ENCODE measurements at places on chromosomes 11 and 22.
A peak's percentile ranks its signal among the peaks of the same experiment; 100 is the strongest.

- no peak for DNase-seq
Observed at GRCh38 chr22:30254314-30254713, 7.8 kb upstream of the LIF start.

DNA sequence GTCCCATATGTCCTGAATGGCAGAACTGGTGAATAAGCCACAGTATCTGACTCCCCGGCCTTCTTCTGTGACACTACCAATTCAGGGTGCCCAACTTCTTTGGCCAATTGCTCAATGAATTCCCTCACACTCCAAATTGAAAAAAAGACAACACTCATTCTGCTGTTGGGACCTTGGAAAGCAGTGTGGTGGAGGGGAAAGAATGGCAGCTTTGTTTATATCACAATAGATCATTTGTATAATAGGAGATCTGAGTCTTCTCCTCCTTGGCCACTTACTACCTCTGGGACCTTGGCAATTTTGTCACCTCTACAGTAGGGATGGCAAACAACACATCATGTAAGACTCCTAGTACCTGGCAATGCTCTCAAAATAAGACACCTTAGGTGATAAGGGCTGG, 64.6 kb downstream of the OPCML start:
- DNase-seq: no peak

DNA sequence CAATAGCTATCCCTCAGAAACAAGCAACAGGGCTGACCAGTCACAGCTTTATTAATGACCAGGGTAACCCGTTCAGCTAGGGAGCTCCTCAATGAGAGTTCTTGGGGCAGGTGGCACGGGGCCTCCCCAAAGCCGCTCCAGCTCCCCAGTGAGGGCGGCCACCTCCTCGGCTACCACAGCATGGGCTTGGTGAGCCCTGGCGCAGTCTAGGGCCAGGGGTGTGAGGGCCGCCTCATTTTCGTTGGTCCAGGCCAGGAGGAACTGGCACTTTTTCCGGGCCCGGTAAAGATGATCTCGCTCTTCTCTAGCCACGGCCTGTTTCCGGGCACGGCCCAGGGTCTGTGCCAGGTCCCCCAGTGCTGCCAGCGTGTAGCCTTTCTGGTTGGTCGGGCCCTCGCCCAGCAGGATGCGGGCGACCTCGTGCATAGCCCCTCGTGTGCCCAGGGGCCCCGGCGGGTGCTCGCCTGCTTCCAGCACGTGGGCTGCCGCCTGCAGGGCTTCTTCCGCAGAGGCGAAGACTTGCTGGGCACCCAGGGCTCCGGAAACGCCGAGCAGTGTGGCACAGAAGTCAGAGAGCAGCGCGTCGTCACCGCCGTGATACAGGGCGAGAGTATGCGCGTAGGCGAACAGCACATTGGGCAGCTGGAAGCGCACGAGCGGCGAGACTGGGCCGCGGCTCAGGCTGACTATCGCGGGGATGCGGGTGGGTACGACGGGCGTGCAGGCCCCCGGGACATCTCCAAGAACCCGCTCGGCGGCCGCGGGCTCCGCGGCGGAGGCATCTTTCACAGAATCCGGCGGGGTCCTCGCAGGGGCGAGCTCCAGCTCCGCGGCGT, 913 bp downstream of the ZNHIT2 start:
- DNase-seq: peak; percentile 44

DNA sequence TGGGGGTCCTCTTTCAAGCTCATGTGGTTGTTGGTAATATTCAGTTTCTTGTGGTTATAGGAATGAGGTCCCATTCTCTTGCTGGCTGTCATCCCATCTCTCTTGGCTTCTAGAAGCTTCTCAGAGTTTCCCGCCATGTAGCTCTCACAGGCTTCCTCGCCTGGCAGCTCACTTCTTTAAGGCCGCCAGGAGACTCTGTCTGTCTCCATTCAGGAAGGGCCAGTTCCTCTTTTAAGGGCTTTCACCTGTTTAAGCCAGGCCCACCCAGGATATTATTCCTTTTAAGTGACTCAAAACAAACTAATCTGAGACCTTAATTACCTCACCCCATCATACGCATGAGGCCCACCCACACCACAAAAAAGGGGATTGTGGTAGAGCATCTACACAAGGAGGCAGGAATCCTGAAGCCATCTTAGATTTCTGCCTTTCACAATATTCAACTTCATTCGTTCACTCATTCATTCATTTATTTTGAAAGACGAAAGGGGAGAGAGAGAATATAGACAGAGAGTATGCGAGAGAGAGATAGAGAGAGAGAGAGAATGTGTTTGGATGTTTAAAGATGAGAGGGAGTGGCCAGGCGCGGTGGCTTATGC, 42.3 kb upstream of the NECTIN1 start:
- no peak for DNase-seq

DNA sequence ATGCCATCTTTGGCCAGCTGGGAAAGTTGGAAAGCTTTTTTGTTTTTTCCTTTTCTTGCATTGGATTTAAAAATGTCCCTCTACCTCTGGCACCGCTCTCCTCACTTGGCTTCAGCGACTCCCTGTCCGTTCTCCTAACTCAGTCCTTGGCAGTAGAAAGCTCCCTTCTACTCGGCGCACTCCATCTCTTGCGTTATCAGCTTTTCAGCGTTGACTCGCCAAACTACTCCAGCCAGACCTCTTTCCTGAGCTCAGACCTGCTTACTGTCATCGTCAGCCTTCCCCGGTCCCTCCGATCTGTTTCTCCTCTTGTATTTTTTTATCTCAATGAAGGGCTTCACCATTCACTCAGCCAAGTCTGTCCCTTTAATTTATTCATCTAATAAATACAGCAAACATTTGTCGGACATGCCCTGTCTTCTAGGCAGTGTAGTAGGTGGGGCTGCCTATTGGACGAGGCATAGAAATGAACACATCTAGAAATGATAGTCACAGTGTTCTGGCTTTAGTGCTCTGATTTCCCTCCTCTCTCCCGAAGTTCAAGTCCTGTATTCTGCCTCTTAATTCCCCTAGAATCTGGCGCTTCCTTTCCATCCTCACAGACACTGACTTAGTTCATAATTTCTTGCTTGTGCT, 839 bp downstream of the CEP164 start:
- no peak for DNase-seq

DNA sequence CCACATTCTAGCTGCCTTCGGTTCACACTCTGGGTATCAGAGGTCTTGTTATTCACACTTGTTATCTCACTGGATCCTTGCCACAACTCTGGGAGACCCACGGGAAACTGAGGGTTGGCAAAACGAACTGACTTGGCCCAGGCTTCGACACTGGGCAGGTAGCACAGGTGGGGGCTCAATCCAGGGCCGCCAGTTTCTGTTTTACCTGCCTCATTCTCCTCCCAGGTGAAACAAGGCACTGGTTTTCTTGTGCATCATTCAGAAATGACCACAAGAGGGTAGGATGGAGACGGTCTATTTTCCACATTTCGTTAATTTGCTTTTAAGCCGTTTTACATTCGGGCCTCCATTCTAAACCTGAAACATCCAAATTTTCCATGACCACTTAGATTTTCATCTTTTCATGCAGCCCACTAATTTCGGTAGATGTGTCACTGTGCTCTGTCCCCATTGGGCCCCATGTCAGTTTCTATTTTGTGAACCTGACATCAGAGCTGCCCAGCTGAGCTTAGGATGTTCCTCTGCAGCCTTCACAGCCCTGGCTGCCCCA, 108.1 kb downstream of the KIAA1671 start:
- DNase-seq: no peak

DNA sequence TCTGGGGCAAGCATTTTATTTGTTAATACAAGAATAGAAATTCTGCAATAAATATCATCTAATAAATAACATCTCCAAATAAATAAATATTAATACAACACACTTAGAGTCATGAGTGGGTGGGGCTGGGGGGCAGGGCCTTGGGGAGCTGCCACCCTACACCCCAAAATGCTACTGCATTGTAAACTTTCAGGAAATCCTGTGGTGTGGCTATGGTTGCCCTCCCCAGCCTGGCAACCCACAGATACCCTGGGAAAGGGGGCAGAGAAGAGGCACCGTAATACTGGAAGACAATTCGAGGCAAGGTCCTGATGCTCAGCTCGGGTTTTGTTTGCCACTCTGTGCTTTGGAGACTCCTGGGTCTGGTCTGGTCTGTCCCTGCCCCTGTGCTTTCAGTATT, 9.2 kb downstream of the CLCF1 start:
- DNase-seq: no peak

- DNase-seq: no peak
Observed at GRCh38 chr11:81987829-81988472, 745.7 kb downstream of the FAM181B start.

DNA sequence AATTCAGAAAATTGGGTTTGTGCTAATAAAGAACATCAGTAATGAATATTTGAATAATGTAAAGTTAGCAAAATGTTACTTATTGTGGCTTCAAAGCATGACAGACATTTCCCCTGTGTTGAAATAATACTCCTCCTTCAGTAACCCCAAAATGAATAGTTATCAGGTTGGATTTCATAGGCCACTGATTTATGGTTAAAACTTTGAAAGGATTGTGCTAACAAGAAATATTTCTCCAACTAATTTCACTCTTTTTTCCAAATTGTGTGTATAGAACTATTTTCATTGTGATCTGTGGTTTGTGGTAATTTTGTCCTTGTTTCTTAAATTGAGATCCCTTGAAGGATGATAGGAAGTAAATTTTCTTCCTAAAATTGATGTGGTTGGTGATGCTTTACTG, 7.9 kb downstream of the DDX10 start:
- DNase-seq: no peak

DNA sequence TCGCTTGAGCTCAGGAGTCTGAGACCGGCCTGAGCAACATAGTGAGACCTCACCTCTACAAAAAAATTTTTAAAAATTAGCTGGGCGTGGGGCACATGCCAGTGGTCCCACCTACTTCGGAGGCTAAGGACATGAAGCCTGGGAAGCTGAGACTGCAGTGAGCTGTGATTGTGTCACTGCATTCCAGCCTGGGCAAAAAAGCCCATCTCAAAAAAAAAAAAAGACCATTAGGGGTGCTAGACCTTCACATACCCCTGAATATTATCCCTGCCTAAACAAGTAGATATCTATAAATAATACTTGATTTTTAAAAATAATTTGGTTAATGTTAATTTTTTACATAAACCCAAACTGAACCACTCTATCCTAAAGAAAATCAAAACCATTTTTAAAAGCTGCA, 24.2 kb downstream of the NUP98 start:
- DNase-seq: no peak

DNA sequence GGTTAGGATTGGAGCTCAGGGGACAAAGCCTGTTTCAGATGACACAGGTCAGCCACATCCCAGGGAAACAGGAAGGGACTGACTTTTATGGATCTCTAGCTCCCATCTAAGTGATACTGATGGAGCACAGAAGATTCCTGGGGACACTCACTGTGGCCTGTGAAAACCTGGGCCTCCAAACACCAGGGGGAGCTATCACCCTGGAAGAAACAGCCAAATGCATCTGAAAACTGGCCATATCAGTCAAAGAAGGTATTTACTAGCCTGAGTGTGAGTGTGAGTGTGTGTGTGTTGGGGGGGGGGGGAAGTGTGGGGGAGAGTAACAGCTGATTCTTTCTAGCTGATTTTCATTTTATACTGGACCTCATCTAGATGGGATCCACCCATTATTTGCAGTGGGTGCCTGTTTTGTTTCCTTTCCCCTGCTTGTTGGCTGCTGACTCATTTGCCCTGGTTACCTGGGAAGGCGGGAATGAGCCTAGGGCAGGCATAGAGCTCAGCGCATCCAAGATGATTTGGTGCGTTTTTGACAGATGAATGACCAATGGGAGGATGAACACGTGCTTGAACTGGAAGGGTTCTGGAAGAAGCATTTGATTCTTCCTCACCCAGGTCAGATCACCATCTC, 284.0 kb downstream of the KIRREL3 start:
- DNase-seq: peak; percentile 52

GRCh38 chr11:116793772-116794097, 2.1 kb upstream of the APOA5 start:
- DNase-seq: no peak

DNA sequence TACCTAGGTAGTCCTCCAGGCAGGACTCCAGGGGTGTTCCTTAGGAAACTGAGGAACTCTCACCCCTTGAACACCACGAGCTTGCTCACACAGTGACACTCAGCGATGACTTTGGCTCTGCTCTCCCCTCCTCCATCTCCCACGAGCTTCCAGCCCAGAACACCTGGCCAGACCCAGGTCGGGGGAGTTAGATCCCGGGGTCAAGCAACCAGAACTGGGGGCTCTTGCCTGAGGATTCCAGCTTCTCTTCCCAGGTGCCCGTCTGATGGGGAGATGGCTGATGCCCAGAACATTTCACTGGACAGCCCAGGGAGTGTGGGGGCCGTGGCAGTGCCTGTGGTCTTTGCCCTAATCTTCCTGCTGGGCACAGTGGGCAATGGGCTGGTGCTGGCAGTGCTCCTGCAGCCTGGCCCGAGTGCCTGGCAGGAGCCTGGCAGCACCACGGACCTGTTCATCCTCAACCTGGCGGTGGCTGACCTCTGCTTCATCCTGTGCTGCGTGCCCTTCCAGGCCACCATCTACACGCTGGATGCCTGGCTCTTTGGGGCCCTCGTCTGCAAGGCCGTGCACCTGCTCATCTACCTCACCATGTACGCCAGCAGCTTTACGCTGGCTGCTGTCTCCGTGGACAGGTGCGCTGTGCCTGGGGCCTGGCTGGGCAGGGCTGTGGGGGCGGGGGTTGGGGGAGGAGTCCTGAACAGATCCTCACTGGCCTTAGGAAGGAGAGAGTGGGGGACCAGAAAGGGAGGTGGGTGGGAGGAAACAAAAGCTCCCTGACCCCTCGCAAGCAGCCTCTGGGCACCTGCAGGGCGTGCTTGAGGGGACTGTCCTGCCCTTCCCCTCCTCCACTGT, at the start of gene GALR3:
GALR3 (plus strand) TSS at position 249 of the 852 bp plus-strand sequence; CDS start at position 274, 25 bp downstream.
- DNase-seq: no peak

- no peak for DNase-seq
Observed at GRCh38 chr11:112057170-112057569, 16.6 kb downstream of the PIH1D2 start.

DNA sequence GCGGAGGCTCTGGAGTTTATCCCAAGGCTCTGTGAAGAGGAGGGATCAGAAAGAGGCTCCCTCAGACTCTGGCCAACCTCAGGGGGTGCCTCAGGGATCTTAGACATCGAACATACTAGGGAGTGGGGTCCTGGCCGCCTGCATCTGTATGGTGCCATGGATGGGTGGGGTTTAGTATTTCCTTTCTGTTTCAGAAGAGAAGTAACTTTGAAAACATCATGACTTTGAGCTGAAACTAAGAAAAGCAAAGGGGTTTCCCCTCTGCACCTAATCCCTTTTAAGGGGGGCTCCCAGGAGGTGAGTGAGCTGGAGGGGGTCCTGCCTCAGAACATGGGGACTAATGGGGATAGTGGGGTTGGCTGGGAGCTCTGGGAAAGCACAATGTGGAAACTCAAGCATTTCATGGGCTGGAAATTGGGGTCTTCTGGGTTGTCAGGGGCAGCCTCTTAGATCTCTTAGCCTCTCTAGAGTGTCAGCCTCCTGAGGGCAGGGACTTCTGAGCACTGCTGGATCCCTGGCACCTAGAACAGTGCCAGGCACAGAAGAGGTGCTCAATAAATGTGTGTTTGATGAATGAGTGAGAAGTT, 11.8 kb upstream of the SSTR3 start:
- no peak for DNase-seq

- DNase-seq: no peak
Observed at GRCh38 chr11:76740772-76741171, 42.4 kb upstream of the TSKU start.
